ENCODE measurements at places on chromosomes 5 and 9. TPM values are rescaled to one million over a fixed set of nuclear protein-coding genes. Genes with fewer than 3 reads are reported as not detected.

ZNF354C gene
- polyA plus RNA-seq, result 1.1 TPM

ARHGEF37 gene
- not detected for polyA plus RNA-seq

LCN10 gene
- 2.6 TPM for polyA plus RNA-seq

DNA sequence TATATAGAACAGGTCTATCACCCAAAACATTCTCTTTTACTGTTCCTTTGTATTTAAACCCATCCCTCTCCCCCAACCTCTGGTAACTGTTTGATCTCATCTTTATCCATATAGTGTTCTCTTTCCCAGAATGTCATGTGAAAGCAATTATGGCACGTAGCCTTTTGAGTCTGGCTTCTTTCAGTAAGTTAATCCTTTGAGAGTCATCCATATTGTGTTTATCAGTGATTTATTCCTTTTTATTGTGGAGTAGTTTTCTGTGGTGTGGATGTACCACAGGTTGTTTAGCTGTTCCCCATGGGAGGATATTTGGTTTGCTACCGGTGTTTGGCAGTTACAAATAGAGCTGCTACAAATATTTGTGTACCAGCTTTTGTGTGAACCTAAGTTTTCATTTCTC is 38.0 kb downstream of the HMGXB3 start:
- H3K27ac ChIP-seq, result no peak overlapping the region
- peaks cover 95% of the 10 kb centered on the region for H3K36me3 ChIP-seq
- H3K4me3 ChIP-seq, result no peak overlapping the region
- no peaks in the 10 kb centered on the region for H3K4me1 ChIP-seq
- no peak for DNase-seq

DNA sequence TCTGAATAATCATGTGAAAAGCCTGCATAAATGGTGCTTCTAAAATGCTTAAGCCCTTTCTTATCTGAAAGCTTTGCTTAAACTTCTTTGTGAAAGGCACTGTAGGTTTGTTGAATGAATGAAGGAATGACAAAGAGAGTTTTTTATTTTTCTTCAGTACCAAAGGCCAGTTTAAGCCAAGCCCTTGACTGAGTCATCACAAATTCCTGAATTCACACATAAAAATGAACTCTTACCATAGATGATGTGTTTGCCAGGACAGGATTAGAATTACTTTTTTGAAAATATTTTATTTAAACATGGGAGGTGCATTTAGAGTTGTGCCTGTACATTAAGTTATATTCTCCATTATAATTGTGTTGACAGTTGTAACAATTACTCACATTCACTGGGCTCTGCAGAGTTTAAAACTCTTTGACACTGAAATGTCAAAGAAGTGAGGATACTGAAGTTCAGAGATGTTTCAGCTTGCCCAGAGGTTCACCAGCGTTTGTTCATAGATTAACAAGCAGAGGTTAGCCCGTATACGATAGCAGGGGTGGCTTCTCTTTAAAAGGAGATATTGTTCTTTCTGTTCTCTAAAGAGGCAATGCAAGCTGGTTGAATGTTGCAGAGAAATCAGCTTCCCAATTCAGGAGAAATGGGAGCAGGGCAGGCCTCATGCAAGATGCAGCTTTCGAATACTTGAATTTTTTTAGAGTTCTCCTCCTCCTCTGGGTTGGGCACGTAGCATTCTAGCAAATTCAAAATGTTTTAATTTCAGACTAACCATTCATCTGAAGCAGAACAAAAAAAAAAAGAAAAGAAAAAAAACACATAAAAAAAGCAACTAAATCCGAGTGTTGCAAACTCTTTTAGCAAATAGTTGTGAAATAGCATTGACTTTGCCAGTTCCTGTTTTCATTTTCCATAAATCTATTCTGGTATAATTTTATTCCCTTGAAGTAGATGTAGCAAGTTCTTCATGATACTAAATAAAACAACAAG is 358.7 kb upstream of the KLF4 start:
- DNase-seq, result no peak
- no peaks in the 10 kb centered on the region for H3K36me3 ChIP-seq
- no peak overlapping the region for H3K27ac ChIP-seq
- H3K4me1 ChIP-seq, result no peaks in the 10 kb centered on the region
- no peaks in the 10 kb centered on the region for H3K27me3 ChIP-seq
- H3K4me3 ChIP-seq, result no peak overlapping the region

- H3K4me3 ChIP-seq, result no peak overlapping the region
- H3K36me3 ChIP-seq, result no peaks in the 10 kb centered on the region
- no peak for DNase-seq
- H3K27ac ChIP-seq, result no peak overlapping the region
- H3K27me3 ChIP-seq, result peaks cover 5% of the 10 kb centered on the region
Observed at GRCh38 chr5:102536323-102536928, 37.6 kb upstream of the SLCO6A1 start.

SLC36A3 gene
- not detected for polyA plus RNA-seq

DNA sequence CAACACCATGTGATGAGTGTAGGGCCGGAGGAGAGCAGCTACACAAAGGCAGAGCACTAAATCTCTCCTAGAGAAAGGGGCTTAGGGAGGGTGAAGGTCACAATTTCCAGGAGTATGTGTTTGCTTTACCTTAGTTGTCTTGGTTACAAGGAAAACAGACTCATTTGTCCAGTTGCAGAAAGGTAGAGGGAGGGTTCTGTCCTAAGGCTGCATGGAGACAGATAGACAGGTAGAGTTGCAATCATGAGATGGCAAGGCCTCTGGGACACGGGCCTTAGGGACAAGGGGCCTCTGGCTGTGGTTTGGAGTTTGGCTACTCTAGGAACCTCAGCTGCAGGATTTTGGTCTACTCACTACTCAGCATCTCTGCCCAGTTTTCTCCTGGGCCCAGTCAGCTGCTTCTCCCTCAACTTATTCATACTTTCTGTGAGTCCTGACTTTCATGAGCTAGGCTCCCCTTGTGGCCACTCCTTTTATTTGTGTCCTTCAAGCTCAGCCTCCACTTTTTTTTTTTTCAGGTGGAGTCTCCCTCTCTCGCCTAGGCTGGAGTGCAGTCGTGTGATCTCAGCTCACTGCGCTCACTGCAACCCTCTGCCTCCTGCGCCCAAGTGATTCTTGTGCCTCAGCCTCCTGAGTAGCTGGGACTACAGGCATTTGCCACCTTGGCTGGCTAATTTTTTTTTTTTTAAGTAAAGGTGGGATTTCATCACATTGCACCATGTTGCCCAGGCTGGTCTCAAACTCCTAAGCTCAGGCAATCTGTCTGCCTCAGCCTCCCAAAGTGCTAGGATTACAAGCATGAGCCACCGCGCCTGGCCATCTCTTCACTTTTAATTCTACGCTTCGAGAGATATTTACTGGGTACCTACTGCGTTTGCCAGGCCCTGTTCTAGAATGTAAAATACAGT is 76.6 kb downstream of the PTPDC1 start:
- no peak overlapping the region for H3K27ac ChIP-seq
- no peak overlapping the region for H3K4me3 ChIP-seq
- peaks cover 5% of the 10 kb centered on the region for H3K4me1 ChIP-seq
- DNase-seq, result no peak

GRCh38 chr9:69324549-69325401 is at the start of gene ENTREP1:
Gene ENTREP1, plus strand, starts transcription at chr9:69325215. Its CDS starts 95 bp downstream, at chr9:69325310.
- peaks cover 19% of the 10 kb centered on the region for H3K27me3 ChIP-seq
- peaks cover 3% of the 10 kb centered on the region for H3K4me1 ChIP-seq
- no peaks in the 10 kb centered on the region for H3K36me3 ChIP-seq
- peak; percentile 7 for DNase-seq

DNA sequence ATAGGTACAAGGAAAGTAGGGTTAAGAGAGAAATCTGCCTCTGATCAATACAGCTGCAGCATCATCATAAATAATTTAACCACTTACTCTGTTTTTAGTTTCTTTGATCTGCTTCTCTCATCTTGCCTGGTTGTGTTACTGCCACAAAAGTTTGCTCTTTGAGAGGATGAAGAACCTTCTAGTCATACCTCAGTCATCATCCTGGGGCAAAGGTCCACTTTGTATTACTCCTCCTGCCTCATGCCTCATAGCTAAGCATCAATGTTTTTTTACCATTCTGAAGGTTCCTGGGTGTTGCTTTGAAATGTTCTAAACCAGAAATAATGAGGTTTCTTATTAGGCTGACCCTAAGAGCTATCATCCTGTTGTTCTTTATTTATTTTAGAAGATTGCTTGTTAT is 17.1 kb upstream of the TRIM36 start:
- H3K4me3 ChIP-seq, result no peak overlapping the region
- no peak for DNase-seq
- no peaks in the 10 kb centered on the region for H3K36me3 ChIP-seq
- H3K4me1 ChIP-seq, result no peaks in the 10 kb centered on the region
- H3K27me3 ChIP-seq, result peaks cover 45% of the 10 kb centered on the region
- H3K27ac ChIP-seq, result no peak overlapping the region

PCDHGB1 gene
- polyA plus RNA-seq, result not detected

- H3K27me3 ChIP-seq, result no peaks in the 10 kb centered on the region
- H3K4me3 ChIP-seq, result no peak overlapping the region
- H3K36me3 ChIP-seq, result peaks cover 7% of the 10 kb centered on the region
- no peaks in the 10 kb centered on the region for H3K4me1 ChIP-seq
Observed at GRCh38 chr5:140284013-140284412, 18.9 kb downstream of the PFDN1 start.

GRCh38 chr9:37565661-37566618 is 10.2 kb downstream of the FBXO10 start:
- H3K4me1 ChIP-seq, result no peaks in the 10 kb centered on the region
- DNase-seq, result no peak
- no peak overlapping the region for H3K27ac ChIP-seq

DNA sequence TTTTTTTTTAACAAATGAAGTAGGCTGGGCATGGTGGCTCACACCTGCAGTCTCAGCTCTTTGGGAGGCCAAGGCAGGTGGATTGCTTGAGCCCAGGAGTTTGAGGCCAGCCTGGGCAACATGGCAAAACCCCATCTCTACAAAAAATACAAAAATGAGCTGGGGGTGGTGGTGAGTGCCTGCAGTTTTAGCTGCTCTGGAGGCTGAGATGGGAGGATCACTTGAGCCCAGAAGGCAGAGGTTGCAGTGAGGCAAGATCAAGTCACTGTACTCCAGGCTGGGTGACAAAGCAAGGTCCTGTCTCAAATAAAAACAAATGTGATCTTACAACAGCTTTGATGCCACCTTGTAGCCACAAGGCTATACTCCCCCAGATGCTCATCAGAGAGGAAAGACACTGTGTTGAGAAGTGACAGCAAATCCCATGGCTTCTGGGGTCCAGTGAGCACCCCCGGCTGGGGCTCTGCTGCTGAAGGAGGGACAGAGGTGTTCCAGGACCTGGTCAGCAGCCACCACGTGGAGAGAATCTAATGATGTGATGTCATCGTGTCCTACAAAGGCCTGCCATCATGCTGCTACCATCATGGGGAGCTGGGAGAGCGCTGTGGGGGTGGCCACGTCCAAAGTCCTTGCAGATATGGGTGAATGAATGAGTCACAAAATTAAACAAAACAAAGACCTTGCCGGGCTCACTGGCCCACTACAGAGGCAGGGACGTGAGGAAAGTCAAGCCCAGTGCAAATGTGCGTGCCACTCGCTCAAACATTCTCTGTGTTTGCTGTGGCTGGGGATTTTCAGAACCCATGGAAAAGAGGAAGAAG is 60.7 kb downstream of the PRRT1B start:
- peaks cover 94% of the 10 kb centered on the region for H3K36me3 ChIP-seq
- DNase-seq, result no peak
- H3K4me3 ChIP-seq, result no peak overlapping the region
- H3K27ac ChIP-seq, result no peak overlapping the region

GRCh38 chr9:130454812-130455325 is 10.1 kb downstream of the ASS1 start:
- no peak overlapping the region for H3K4me3 ChIP-seq
- DNase-seq, result no peak
- H3K27ac ChIP-seq, result no peak overlapping the region
- no peaks in the 10 kb centered on the region for H3K4me1 ChIP-seq

DNA sequence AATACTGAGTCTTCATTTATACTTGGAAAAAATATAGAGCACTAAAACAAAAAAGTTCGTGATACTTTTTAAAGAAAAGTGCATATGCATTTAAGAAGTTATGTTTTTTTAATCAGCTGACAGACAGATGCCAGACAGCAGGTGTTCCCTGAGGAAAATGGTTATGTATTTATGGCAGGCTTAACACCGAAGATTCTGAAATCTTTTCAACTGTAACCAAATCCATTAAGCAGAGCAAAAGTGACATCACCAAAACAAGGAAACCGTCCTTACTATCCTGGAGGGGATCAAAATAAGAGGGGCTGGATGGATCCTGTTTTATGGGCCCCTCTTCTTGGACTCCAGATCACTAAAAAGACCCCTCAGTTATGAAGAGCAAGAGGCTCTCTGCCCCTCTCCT is 404.9 kb upstream of the ADAMTS16 start:
- H3K4me3 ChIP-seq, result no peak overlapping the region
- H3K27me3 ChIP-seq, result no peaks in the 10 kb centered on the region
- no peaks in the 10 kb centered on the region for H3K4me1 ChIP-seq
- DNase-seq, result no peak
- H3K27ac ChIP-seq, result no peak overlapping the region

PRRX2 gene
- not detected for polyA plus RNA-seq

- H3K36me3 ChIP-seq, result no peaks in the 10 kb centered on the region
- H3K4me3 ChIP-seq, result no peak overlapping the region
- DNase-seq, result no peak
- no peaks in the 10 kb centered on the region for H3K4me1 ChIP-seq
- no peak overlapping the region for H3K27ac ChIP-seq
Observed at GRCh38 chr9:124688238-124688904, 82.7 kb downstream of the NR6A1 start.

ANGPTL2 gene
- not detected for polyA plus RNA-seq

DNA sequence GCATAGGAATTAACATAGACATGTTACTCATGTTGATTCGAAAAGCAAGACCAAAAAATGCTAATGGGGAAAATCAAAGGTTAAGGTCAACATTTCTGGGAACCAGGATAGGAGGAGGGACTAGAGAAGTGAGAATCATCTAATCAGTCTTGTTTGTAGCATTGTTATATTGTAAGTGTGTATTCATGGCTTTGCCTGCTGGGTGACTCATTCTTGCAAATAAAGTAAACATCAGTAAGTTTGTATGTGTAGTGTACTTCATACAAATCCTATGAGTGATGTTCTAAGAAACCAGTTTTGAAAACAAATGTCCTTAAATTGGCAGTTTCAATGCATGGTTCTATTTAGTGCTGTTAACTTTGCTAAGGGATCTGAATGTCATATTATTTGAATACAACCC is 79.0 kb upstream of the TMEM252 start:
- H3K4me3 ChIP-seq, result no peak overlapping the region
- H3K36me3 ChIP-seq, result no peaks in the 10 kb centered on the region
- no peak overlapping the region for H3K27ac ChIP-seq

DNA sequence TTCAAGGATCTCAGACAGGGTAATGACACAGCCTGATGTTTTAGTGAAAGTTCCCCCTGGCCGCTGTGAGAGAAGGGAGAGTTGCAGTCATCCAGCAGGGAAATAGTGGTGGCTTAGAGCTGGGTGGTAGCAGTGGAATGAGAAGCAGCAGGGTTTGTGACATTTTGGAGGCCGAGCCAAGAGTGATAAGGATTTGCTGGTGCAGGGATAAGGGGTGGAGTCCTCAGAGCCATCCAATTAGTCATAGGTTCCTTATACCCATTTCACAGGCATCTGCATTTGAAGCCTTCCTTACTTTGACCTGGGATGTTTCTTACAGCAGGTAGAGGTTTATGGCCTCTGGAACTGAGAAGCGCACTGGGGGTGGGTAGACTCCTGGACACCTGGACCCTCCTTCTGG is 12.8 kb downstream of the JADE2 start:
- H3K36me3 ChIP-seq, result peaks cover 69% of the 10 kb centered on the region
- no peak for DNase-seq
- peaks cover 54% of the 10 kb centered on the region for H3K4me1 ChIP-seq
- H3K4me3 ChIP-seq, result no peak overlapping the region
- no peaks in the 10 kb centered on the region for H3K27me3 ChIP-seq

Measured in CD4-positive, CD25-positive, alpha-beta regulatory T cell (primary cell).